ENCODE measurements at places on chromosomes 12 and 14.
A peak's percentile ranks its signal among the peaks of the same experiment; 100 is the strongest.

DNA sequence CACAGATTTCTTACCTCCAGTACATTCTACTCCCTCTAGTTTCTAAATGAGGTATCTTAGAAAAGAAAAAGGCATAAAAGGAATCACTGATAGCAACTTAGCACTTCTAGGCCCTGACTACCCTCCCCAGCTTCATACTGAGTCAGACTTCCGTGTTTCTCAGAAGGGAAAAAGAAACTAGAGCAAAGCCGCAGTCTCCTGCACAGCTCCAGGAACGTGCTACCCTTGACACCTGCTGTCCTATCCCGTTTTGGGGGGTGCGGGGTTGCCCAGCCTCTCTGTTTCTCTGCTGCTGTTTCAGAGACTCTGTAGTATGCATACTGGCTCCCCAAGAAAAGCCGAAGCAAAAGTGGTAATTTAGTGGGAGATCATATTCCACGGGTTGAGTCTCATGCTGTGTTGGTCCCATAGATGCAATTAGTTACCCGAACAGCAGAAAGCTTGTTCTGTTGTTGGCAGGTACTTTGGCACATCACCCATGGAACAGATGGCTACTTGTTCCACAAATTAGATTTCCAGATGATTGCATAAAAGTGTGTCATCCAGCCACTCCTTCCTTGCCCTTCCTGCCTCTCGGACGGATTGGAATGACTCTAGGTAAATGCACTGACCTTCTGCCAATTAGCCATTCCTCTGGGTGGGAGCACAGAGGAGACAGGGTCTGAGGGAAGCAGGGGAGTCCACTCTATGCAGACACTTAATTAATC, 438.1 kb downstream of the FUT8 start:
- DNase-seq, result peak; percentile 34

GRCh38 chr14:37890095-37890494, 294.7 kb downstream of the TTC6 start:
- DNase-seq, result no peak

- DNase-seq, result no peak
These were observed 241.3 kb downstream of the GRIN2B start for GRCh38 chr12:13740149-13740545.

GRCh38 chr12:132202929-132203721, 58.9 kb downstream of the NOC4L start:
- DNase-seq, result no peak

GRCh38 chr14:37094502-37094901, 77.9 kb downstream of the SLC25A21 start:
- no peak for DNase-seq

DNA sequence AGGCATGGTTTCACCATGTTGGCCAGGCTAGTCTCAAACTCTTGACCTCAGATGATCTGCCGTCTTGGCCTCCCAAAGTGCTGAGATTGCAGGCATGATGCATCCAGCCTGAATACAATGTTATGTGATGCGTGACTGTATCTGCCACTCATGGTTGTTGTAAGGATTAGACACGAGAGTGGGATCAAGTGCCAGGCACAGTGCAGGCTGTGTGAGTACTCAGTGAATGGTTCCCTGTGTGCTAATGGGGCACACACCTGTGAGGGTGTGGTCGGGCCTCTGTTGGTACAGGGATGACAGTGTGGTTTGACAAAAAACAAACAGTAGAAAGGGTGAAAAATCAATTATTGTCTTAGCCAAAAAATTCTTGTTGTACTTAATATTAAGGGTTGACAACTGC, 61.8 kb downstream of the TECPR2 start:
- no peak for DNase-seq

- DNase-seq, result no peak
These were observed 19.5 kb downstream of the TMED10 start for GRCh38 chr14:75156901-75157300.

DNA sequence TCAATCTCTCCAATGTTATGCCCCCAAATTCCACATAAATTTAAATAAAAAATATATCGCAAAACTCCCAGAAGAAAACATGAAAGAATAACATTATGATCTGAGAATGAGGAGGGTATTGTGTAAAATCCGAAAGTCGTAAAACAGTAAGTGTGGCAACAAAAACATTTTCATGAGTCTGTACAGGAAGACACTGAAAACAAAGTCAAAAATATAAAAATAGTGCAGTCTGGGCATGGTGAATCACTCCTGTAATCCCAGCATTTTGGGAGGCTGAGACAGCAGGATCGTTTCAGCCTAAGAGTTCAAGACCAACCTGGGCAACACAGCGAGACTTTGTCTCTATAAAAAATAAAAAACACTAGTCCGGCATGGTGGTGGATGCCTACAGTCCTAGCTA, 57.1 kb downstream of the SPTLC2 start:
- no peak for DNase-seq

DNA sequence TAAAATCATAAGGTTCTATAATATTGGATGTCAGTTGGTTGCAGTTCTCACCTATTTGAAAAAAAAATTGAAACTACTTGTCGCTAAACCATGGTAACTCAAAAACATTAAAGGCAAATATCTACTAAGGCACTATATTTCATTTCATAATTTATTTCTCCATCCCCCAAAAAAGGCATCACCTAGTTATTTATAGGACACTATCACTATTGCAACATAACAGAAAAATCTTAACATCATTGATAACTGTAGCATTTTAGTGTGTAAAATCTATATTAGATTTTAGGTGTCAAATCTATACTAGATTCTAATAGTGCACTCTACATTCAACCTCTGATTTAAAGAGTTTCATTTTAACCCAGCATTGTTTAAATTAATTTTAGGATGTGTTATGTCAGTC, 1.7 kb downstream of the SPTSSA start:
- no peak for DNase-seq

DNA sequence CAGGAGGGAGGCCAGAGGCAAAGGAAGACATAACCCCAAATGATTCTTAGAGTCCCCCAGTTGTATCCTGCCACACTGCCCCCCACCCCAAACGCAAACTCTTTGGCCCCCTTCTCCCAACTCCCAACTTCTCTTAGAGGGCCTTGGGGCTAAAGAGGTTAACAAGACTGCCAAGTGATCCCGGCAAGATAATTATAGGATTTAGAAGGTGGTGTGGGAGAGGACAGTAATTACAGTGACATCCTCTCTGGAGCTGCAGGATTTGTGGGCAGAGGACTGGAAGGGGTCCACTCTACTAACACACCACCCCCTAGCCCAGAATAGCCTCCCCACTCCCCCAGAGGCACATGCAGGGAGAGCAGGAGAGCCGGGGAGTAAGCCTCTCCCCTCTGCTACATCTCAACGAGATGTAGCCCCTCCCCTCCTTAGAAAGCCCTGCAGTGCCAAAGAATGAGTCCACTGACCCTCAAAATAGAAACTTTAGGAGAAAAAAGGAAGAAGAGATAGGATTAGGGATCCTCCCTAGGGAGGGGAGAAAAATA, 5.3 kb upstream of the GDF11 start:
- DNase-seq, result no peak

DNA sequence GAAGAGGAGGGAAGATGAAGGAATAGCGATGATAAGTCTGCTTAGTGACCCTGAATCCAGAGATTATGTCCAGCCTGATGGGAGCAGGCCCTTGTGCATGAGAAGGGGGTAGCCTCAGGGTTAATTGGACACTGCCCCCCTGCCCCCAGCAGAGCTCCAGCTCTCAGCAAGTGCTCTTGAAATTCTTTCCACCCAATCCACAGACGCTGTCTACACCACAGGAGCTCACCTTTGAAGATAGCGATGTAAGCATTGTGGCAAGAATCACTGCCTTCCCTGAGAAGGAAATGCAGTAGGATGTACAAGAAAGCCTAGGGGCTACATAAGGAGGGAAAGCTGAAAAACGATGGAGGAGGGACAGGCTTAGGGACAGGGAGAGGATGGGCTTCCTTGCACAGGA, 39.4 kb downstream of the CRACR2A start:
- no peak for DNase-seq

- no peak for DNase-seq
These were observed 271.6 kb upstream of the PLEKHG7 start for GRCh38 chr12:92431146-92431545.

- DNase-seq, result no peak
These were observed 193.7 kb upstream of the PWP1 start for GRCh38 chr12:107491856-107492255.

- DNase-seq, result no peak
These were observed 24.8 kb upstream of the FKBP4 start for GRCh38 chr12:2769866-2770533.

DNA sequence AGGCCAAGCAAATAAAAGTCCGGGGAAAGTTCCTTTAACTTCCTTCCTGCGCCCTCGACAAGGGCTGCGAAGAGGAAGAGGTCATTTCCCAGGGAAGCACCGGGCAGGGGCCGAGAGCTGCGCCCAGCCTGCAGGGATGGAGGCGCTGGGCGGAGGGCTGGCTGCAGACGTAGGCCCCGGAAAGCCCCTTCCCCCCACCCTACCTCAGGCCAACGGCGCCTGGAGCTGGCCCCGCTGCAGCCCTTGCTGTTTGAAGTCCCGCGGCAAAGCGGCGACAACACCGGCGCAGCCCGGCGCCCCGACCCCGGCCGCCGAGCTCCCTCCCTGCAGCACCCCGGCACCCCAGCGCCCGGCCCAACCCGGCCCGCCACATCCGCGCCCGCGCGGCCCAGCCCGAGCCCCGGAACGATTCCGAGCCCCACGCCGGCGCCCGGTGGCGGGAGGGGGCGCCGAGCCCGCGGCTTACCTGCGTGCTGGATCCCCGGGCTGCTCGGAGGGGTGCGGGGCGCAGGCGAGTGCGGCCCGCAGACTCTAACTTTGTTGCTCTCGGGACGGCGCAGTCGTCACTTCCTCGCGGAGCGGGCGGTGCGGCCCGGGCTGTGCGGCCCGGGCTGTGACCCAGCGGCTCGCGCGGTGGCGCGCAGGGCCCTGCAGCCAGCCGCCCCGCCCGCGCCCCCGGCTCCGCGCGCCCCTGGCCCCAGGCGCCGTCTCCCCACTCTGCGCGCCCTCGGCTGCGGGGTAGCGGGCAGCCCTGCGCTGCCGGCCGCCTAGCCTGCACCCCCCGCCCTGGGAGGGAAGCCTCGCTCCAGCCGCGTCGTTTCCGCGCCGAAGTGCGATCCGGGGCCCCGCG, 64.8 kb upstream of the PTGR2 start:
- DNase-seq, result peak; percentile 50

- no peak for DNase-seq
These were observed 43.4 kb downstream of the RAD52 start for GRCh38 chr12:906062-906585.

DNA sequence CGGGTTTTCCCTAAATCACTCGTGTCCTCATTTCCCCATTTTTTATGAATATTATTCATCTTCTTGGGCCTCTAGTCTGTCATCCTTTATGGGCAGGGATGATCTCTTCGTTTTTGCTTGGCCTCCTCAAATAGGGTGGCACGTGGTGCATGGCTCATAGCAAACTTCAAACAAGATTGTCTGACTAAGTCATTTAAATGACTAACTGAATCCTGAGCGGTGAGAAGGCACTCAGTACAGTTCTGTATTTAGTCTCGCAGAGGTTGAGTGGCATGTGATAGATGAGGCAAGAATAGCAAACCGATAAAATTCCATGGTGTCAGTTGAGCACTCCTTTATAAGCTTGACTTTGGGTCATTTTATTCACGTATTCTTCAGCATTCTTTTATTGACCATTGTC, 5.7 kb upstream of the JDP2 start:
- no peak for DNase-seq

DNA sequence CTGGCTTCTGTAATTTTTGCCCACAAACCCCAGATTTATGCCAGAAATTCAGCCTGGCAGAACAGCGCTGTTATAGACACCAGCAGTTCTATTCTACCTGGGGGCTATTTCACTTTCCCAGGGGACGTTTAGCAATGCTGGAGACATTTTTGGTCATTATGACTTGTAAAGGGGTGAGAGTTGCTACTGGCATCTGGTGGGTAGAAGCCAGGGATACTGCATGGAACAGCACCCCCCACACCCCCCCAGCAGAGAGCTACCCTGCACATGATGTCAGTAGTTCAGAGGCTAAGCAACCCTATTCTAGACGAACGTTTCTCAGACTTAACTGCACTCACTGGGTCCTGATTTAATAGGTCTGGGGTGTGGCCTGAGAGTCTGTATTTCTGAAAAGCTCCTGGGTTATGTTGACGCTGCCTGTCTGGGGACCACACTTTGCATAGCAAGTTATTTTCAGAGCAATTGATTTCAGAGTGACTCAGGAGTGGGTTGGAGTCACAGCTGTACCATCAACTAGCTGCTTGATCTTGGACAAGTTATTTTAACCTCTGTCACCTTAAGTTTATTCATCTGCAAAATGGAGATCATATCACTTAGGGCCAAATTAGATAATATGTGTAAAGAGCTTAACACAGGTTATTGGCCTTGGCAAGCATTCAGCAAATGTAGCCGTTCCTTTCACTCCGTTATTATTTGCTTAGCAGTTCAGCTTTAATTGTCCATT, 48.5 kb downstream of the CHST11 start:
- DNase-seq, result no peak

- no peak for DNase-seq
These were observed 144.3 kb upstream of the GSC start for GRCh38 chr14:94914191-94914590.

DNA sequence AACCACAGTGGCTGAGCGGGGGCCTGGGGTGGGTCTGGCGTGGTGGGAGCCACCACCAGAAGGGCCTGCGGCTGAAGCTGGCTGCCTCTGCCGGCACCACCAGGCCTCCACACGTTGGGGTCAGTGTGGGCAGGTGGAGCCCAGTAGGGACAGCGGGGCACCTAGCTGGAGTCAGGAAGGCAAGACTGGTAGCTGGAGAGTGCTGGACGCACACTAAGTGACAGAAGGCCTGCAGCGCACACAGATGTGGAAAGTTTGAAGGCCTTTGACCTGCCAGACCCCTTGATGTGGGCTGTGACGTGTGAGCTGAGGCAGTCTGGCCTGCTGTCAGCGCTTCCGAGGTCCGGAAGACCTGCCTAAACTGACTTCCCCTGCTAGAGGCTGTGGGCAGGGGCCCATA, 26.3 kb downstream of the RIN3 start:
- DNase-seq, result no peak

DNA sequence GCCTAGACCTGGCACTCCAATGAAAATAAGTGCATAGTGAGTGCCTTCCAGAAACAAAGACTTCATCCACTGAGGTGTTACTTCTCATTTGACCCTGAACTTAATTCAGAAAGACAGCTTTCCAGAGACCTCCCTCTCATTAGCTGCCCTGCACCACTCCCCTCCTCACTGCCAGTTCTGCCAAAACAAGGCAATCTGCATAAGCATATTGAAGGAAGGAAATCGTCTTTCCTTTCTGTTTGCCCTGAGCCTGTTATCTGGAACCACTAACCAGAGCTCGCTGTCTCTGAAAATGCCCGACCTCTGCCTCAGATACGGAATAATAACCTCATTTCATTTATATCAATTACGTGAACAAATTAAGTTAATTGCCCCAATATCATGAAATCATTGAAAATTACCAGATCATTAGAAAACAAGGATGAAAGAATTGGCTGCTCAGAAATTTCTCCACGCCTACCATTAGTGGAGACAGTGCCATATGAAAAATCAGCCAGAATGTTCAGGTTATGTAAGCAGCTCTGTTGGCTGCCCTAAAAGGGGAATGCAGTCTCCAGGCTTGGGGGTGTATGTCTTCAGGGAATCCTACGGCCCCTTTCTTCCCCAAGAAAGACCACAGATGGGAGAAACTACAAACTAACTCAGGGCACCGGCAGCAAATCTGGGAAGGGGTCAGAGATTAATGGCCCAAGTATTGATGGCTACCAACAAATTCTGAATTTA, 149.9 kb upstream of the FKBP4 start:
- DNase-seq, result no peak

- no peak for DNase-seq
These were observed 18.4 kb downstream of the ZFC3H1 start for GRCh38 chr12:71645268-71645667.
